Stimulated activated CD8-positive, alpha-beta memory T cell treated with anti-CD3 and anti-CD28 coated beads, Interleukin-7, amount 100 ng/mL, for 4 hours (primary cell): ENCODE measurements at places on chromosomes 6 and 20.

- DNase-seq = no peak
Observed at GRCh38 chr6:158286413-158286812, 25.9 kb upstream of the TULP4 start.

DNA sequence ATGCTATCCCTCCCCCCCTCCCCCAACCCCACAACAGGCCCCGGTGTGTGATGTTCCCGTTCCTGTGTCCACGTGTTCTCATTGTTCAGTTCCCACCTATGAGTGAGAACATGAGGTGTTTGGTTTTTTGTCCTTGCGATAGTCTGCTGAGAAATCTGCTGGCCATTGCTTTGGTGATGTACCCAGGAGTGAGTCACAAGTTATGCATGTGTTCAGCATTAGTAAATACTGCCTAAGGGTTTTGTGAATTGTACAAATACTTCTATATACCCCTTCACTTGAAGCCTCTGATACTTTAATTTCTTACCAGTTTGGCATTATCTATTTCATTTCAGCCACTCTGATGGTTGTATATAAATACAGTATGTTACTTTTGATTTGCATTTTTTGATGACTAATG is 711.3 kb upstream of the GJE1 start:
- no peak for DNase-seq

- no peak for DNase-seq
Observed at GRCh38 chr20:46139908-46140482, 21.9 kb downstream of the CD40 start.

- no peak for DNase-seq
Observed at GRCh38 chr20:23144856-23145255, 58.7 kb upstream of the CD93 start.

DNA sequence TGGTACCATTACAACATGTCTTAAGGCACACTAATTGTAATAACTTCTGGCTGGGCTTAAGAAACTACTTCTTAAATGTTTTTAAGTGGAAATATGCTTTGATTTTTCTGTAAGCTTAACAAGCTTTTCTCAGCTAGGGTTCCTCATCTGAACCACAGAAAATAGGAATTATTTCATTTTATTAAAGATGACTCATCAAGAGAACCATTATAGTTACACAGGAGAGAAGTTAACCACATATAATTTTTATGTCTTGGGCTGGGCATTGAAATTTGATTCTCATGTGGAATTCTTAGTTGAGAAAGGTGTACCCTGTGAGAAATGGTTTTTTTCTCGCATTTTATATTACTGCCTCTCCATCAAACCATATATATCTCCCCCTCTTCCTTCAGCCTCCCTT is 75.1 kb downstream of the QKI start:
- no peak for DNase-seq

- DNase-seq = no peak
Observed at GRCh38 chr6:11700118-11700718, 78.4 kb downstream of the ADTRP start.

DNA sequence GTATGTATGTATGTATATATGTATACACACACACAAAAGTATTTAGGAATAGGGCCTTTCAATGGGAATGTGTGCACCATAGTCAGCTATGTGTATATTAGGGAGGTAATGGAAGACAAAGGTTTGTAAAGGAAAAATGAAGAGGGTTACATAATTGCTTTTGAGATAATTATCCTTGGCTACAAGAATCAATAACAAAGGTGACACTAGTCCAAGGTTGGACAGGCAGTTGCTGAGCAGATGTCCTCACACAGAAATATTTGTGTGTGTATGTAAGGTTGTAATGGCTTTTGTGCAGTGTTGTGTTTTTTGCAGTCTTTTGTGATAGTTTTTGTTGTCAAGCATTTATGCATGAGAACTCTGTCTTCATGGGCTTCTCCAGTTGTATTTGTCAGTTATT is 157.9 kb upstream of the MARCKS start:
- DNase-seq = no peak

DNA sequence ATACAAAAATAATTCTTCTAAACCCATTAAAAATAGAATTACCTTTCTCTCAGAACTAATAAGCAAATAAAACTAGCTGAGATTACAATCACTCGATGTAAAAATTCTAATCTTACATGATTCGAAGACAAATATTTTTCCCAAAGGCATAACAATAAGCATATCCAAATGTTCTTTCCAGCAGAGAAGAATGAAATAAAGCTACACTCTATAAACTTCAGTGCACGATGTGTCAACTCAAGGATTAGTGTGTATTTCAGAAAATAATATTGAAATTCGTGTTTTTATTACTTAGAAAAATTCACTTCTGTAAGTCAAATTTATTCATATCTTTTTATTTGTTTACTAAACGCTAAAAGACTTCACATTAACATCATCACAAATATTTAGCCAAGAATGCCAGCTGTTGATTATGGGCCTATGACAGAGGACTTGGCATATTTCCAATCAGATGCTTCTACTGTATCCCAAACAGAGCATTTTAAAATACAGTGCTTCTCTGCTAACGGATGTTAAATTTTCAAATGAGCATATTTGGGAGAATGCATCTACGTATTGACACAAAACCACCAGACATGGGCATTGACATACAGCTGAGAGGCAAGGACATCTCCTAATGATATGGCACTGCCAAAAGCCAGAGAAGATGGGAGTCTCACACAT is 54.7 kb upstream of the PDE7B start:
- DNase-seq = no peak

DNA sequence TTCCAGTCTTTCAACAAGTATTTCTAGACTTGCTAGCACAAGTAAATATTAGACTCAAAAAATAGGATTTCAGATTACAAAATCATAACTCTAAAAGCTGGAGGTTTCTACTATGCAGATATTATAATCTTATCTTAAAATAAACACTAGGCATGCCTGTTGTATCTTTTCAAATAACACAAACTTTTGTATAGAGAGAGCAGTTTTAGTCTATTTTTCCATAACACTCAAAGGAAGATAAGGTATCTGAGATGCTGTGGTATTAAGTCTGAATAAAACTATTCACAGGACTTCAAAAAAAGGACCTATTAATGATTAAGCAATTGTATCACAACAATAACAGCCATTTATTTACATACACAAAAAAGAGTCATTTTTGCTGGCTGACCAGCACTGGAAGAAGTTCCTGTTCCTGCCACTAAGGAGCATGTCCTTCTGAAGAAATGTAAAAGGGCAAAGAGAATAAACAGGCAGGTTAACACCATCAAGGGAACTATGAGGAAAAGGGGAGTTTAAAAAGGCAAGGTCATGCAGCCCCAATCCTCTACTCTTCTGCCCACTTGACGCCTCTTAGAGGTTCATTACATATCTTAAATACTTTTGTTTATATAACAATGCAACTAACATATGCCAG is 39.4 kb downstream of the REPS1 start:
- DNase-seq = no peak

DNA sequence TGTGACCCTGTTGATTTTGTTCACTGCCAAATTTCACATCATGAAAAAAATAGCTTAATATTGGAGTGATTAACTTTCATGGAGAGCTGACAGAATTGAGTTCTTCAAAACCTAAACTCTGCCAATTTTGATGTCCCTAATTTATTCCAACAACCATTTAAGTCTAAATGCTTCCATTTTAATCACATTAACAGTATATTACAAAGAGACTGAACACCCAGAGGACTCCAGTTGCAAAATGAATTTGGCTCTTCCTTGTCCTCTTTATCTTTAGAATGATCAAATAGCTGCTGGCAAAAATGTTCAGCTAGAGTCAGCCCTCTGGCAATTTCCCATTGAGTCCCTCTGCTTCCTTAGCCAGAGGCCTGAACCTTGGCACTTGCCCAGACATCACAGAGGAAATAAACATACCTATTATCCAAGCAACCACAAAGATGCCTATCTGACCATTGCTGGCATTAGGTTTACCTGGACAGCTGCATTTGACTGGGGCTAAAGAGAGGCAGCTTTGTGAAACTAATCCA is 299.0 kb upstream of the STXBP5 start:
- DNase-seq = no peak
